Bronchial epithelial cell (primary cell): ENCODE measurements at places on chromosomes 1 and 21. TPM values are rescaled to one million over a fixed set of nuclear protein-coding genes. Genes with fewer than 3 reads are reported as not detected.

Gene EXO5
- total RNA-seq: 5.5 and 6.3 TPM in 2 replicates

Gene KANK4
- 0.13 and 0.26 TPM in 2 replicates for total RNA-seq

Gene EFNA3
- 3.7 and 11.9 TPM in 2 replicates for total RNA-seq

Gene UBL4B
- total RNA-seq: not detected in 2 replicates

Gene PDZK1IP1
- total RNA-seq: 0.26 and 1.9 TPM in 2 replicates

Gene SFN
- 465 and 1,125 TPM in 2 replicates for total RNA-seq

Gene KIRREL1
- 20.2 and 24.2 TPM in 2 replicates for total RNA-seq

Gene FAM72C
- total RNA-seq: not detected in 2 replicates
